Left ventricle myocardium inferior (tissue), 1 donor: ENCODE measurements at places on chromosomes 5 and 9. TPM values are rescaled to one million over a fixed set of nuclear protein-coding genes. Genes with fewer than 3 reads are reported as not detected.

The PCDHGA5 gene
- total RNA-seq = 4.9 TPM

The FNBP1 gene
- 20.5 TPM for total RNA-seq

The ADAMTS12 gene
- 0.85 TPM for total RNA-seq

DNA sequence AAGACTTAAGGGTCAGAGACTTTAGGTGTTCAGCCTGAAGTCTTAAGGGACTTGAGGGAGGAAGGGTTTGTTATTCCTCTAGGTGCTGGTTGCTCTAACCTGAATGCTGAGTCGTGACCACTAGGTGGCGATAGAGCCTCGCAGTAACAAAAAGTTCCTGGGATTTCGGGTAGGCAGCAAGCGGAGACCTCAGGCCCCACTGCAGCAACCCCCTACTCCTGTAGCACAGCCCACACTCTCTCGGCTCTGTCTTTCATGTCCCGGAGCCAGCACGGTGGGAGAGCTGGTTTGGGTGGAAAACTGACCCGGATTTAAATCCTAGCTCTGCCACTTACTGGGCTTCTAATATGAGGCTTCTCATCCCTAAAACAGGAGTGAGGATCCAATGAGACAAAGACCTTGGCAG lies 100.3 kb upstream of the PANK3 start:
- peaks cover 29% of the 10 kb centered on the region for H3K4me1 ChIP-seq
- no peak overlapping the region for H3K27ac ChIP-seq
- no peak overlapping the region for H3K4me3 ChIP-seq

GRCh38 chr5:81302596-81302995 lies 1.2 kb downstream of the ZCCHC9 start:
- peaks cover 59% of the 10 kb centered on the region for H3K4me1 ChIP-seq
- no peak overlapping the region for H3K27ac ChIP-seq
- H3K27me3 ChIP-seq = no peaks in the 10 kb centered on the region
- DNase-seq = no peak
- peak overlapping the region; percentile 85 for H3K4me3 ChIP-seq
- H3K36me3 ChIP-seq = peaks cover 7% of the 10 kb centered on the region

DNA sequence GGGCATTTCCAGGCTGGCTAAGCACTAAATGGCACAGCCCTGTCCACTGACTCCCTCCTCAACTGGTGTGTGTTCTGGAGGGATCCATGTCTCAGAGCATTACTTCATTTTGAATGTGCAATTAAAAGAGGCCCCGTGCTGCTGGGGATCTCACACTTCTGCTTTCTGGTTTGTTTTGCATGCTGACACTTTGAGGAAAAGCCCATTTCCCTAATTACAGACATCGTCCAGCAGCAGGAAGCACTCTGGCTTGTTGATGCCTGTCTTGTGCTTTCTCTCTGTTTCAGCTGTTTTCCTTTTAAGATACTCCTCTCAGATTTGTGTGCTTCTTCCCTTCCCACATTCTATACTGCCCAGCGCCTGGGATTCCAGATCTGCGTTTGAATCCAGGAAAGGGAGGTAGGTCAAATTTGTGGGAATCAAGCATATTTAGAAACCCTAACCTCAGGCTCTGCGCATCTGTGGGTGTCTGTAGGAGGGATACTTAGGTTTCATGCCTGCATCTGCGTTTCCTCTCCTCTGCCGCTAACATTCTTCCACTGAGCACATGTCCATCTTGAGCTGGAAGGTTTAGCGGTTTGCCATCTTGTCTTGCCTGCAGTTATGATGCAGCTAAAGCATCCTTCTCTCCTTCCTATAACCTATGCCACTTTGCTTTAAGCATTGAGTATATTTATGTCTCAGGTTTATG lies 25.7 kb downstream of the SYK start:
- H3K27ac ChIP-seq = no peak overlapping the region
- no peak for DNase-seq
- H3K4me3 ChIP-seq = no peak overlapping the region
- H3K27me3 ChIP-seq = peaks cover 57% of the 10 kb centered on the region
- H3K36me3 ChIP-seq = peaks cover 4% of the 10 kb centered on the region

DNA sequence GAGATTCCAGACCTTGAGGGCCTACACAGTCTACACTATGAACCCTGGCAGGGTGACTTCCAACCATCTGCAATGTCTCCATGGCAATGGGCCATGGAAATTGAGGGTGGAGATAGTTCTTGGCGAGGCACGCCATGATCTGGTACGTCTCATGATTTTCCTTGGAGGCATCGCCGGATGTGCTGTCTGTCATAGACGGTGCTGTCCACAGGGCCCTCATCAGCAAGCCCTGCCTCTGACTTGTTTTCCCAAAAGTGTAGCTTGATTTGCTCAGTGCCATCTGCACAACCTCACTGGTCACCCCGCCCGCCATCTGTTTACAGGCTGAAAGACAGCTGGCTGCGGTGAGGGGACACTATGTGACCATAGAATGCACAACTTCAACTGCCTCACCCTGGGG lies 73.5 kb downstream of the BOD1 start:
- peak overlapping the region; percentile 23 for H3K27ac ChIP-seq
- DNase-seq = peak; percentile 53
- peaks cover 7% of the 10 kb centered on the region for H3K4me1 ChIP-seq
- H3K36me3 ChIP-seq = no peaks in the 10 kb centered on the region
- no peaks in the 10 kb centered on the region for H3K27me3 ChIP-seq
- no peak overlapping the region for H3K4me3 ChIP-seq

- no peak overlapping the region for H3K4me3 ChIP-seq
- no peak for DNase-seq
- no peaks in the 10 kb centered on the region for H3K36me3 ChIP-seq
- H3K4me1 ChIP-seq = no peaks in the 10 kb centered on the region
- no peaks in the 10 kb centered on the region for H3K27me3 ChIP-seq
- H3K27ac ChIP-seq = no peak overlapping the region
These were observed 139.3 kb upstream of the ALDH1B1 start for GRCh38 chr9:38253200-38253599.

DNA sequence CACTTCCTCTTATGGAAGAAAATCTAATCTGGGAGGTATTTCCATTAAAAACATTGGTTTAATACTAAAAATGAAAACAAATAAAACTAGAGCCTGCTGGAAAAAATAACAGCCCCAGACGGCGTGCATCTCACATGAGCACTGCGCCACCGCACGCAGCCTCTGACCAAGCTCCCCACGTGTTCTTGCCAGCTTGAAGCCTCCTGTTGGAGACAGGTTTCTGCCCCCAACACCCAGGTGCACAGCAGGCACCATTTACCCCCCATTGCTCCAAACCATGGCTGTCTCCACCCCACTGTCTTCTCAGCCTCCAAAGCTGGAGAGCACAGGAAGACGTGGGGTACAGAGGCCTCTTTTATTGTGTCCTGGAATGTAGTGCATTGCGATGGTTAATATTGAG lies 10.7 kb upstream of the COL5A1 start:
- peaks cover 21% of the 10 kb centered on the region for H3K27me3 ChIP-seq
- H3K27ac ChIP-seq = no peak overlapping the region
- H3K4me3 ChIP-seq = no peak overlapping the region
- DNase-seq = no peak
- H3K4me1 ChIP-seq = no peaks in the 10 kb centered on the region

GRCh38 chr9:85645909-85646627 lies 95.7 kb downstream of the AGTPBP1 start:
- no peak overlapping the region for H3K4me3 ChIP-seq
- H3K36me3 ChIP-seq = peaks cover 34% of the 10 kb centered on the region
- H3K4me1 ChIP-seq = peaks cover under 1% of the 10 kb centered on the region
- no peaks in the 10 kb centered on the region for H3K27me3 ChIP-seq

DNA sequence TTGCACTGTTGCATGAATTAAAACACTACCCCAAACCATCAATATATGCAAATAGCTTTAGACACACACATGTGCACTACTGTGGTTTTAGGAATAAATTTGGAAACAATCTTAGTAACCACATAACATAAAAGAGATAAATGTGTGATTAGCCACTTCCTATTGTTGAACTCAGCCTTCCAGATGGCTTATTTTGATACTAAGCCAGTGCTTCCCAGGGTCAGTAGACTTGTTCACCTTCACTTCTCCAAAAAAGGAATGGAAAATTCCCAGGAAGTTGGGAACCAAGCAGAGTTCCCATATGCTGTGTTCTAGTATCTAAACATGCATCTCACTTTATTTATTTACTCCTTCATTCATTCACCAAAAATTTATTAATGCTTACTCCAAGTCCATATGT lies 47.8 kb downstream of the SVEP1 start:
- no peak overlapping the region for H3K27ac ChIP-seq
- no peak overlapping the region for H3K4me3 ChIP-seq
- peaks cover 11% of the 10 kb centered on the region for H3K4me1 ChIP-seq
- no peaks in the 10 kb centered on the region for H3K27me3 ChIP-seq
- DNase-seq = no peak

DNA sequence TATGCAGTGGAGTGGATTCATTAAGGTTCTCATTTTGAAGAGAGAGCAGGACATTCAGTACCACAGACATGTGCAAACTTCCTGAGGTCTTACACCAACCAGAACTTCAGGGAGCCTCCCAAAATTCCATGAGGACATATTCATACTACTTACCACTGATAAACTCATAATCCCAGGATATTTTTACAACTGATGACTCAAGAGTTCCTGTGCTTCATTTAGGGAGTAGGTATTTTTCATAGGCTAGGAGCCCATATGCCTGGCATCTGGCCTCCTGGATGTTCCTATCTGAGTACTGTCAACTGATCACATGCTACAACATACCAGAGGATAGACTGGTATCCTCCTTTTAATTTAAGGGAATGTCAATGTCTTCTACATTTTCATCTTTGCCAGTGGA lies 578.0 kb downstream of the EFNA5 start:
- no peak overlapping the region for H3K4me3 ChIP-seq
- no peaks in the 10 kb centered on the region for H3K36me3 ChIP-seq
- no peak overlapping the region for H3K27ac ChIP-seq
- no peaks in the 10 kb centered on the region for H3K27me3 ChIP-seq
- H3K4me1 ChIP-seq = peaks cover 20% of the 10 kb centered on the region
- no peak for DNase-seq

GRCh38 chr9:129665389-129665775 lies at the start of gene PRRX2:
Gene PRRX2, plus strand, starts transcription at chr9:129665647. Its CDS starts 221 bp downstream, at chr9:129665868.
- H3K27ac ChIP-seq = no peak within 1 kb of the TSS
- peak within 1 kb of the TSS; percentile 61 for H3K4me3 ChIP-seq
- H3K36me3 ChIP-seq = no peaks in the 10 kb centered on the region
- DNase-seq = peak; percentile 22
- peaks cover 83% of the 10 kb centered on the region for H3K27me3 ChIP-seq
- H3K4me1 ChIP-seq = peaks cover 15% of the 10 kb centered on the region

- H3K27me3 ChIP-seq = no peaks in the 10 kb centered on the region
- no peak overlapping the region for H3K4me3 ChIP-seq
- no peaks in the 10 kb centered on the region for H3K4me1 ChIP-seq
- no peak overlapping the region for H3K27ac ChIP-seq
- no peak for DNase-seq
These were observed 65.2 kb downstream of the IPO11 start for GRCh38 chr5:62477801-62478200.
